NCI-H526 treated with DMSO at 0.1 percent for 48 hours (cell line): ENCODE measurements at places on chromosomes 6 and 20.

GRCh38 chr6:1689141-1689540 is 79.4 kb downstream of the FOXC1 start:
- no peak for DNase-seq

DNA sequence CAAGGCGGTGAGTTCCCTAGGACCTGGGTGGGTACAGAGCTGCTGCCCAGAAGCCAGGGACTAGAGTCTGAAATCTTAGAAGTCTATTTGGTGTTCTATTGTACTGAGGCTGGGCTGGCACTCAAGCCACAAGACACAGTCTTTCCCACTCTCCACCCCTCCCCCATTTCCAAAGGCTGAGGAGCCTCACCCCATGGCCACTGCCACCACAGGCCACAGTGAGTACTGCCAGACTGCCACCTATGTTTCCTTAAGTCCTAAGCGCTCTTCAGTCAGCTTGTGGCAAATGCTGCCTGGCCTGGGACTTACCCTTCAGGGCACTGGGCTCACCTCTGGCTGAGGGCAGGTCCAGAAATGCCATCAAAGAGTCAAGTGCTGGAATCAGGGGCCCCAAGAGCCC is 469.3 kb downstream of the HAO1 start:
- DNase-seq, result no peak

DNA sequence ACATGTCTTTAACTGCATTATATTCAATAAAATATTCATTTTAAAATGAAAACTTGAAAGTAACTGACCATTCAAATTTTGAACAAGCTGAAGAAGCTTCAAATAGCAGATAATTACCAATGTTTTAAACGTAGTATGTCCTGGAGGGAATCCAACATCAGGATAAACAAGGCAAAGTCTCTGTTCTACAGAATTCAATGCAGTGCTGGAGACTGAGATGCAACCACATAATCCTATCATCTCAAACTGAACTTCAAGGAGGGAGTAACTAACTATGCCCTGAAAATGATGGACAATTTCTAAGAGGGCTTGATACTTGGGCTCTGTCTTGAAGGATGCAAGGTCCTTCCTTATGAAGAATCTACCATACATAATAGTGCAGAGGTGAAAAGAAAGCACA is 100.7 kb downstream of the PRKN start:
- no peak for DNase-seq

GRCh38 chr20:51899674-51900073 is 97.4 kb upstream of the SALL4 start:
- no peak for DNase-seq

DNA sequence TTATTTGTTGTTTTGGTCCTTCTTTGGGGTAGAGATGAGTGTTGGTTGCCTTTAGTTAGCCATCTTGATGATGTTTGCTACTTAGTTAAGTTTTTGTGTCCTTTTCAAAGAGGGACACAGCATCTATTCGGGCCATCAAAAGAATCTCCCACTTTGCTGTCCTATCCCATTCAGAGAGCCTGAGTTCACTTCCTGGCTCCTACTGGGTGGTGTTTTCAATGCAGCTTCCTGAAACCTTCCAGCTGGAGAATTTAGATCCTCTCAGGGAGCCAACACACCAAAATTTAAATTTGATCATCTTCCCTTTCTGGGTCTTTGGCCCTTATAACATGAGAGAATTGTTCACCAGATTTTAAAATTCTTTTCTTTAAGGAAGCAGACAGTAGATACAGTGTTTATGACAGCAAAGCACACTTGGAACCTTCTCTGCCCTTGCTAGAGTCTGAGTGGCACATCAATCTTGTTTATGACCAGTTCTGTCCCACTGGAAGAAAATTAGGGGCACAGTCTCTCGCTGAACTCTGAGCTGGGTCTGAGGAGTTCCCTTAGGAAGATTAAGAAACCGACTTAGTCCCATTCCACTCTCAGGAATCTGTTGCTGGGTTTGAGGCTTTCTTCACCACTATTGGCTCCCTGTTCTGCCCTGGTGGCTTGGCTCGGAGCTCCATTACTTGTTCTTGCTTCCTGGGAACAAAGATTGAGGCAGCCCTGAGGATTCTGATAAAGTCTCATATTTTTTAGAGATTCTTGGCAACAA is 115.5 kb downstream of the CCDC170 start:
- DNase-seq, result no peak

DNA sequence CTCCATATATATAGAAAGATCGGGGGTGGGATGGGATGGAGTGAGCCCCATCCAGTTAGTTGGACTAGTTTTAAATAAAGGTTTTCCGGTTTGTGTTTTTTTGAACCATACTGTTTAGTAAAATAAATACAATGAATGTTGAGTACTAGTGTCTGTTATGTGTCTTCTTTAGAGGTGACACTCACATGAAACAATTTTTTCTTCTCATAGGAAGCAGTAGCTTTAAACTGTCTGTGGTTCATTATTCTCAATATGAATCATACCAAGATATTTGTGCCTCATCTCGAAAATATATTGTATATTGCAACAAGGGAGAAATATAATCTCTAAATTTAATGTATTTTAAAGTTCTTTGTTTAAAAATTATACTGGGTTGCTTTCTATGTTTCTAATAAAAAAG is 33.4 kb downstream of the HSF2 start:
- no peak for DNase-seq

DNA sequence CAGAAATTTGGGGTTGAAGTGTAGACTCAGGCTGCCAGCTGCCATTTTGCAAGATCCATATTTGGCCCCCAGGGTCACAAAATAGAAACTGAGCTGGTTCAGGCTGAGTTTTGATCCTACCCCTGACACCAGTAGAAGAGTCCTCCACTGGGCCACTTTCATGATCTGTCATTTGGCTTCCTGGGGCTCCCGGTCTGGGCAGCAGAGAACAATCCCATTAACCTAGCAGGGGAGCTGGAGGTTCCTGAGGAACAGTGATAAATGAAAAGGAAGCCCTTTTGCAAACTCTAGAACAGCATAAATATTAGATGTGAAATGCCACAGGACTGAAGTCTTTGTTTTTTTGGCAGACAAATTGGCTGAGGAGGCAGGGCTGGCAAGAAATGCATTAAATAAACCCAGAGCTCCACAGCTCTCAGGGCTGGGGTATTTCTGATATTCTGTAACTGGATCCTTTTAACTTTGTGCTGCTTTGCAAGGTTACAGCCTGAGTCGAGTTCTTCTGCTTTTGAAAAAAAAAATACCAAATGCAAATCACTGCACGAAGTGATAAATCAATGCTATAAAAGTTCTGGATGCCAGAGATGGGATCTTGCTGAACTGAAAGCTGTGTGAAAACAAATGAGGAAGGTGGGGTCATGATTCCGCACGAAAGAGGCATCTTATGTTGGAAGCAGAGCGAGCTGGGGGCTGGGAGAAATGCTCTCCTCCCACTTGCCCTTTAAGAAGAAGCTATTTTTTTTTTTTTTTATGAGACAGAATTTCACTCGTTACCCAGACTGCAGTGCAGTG is 64.4 kb downstream of the SULF2 start:
- no peak for DNase-seq

GRCh38 chr20:51354191-51354768 is 188.2 kb downstream of the NFATC2 start:
- no peak for DNase-seq

DNA sequence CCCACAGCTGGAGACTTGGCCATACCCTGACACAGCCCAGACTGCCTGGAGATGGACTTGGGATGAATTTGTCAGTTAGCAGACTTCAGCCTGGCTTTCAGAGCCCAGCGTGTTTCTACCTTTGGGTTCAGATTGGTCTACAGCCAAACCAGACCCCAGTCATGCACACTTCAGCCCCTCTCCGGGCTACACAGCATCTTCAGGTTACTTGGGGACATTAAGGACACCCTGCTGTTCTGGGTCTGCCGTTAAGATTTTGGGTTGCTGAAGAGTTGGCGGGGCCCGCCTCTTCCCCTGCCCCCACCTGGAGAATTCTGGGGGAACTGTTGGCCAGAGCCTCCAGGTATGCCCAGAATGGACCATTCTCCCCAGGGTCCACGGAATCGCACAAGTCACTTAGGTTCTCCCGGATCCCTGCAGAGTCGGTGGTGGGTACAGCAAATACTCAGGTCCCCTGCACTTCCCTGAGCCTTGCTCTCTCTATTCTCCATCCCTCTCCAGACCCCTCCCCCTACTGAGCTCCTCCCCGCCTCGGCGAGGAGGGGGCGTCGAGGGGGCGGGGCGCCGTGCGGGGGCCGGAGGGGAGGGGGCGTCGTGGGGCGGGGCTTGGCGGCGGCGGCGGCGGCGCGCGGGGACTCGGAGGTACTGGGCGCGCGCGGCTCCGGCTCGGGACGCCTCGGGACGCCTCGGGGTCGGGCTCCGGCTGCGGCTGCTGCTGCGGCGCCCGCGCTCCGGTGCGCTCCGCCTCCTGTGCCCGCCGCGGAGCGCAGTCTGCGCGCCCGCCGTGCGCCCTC is at the start of gene PTK7:
Gene PTK7 (plus strand): TSS at position 645 of the 794 bp plus-strand sequence. CDS start 175 bp downstream, outside the sequence.
- peak; percentile 75 for DNase-seq

DNA sequence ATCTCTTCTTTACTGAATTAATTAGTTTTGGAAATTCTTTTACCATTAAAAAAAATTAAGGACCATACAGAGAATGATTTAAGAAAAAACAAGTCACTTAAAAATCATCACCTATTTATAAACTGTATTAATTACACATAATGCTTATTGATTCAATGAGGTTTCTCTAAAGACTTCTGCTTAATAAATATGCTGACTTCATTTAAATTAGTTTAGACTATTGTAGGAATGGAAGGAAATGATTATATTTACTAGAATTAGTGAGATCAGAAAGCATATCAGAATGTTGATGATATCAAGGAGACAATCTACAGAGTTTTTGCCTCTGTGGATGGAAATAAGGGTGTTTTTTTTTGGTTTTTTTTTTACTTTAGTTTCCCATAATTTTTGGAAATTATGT is 34.6 kb upstream of the SMIM28 start:
- DNase-seq, result no peak

DNA sequence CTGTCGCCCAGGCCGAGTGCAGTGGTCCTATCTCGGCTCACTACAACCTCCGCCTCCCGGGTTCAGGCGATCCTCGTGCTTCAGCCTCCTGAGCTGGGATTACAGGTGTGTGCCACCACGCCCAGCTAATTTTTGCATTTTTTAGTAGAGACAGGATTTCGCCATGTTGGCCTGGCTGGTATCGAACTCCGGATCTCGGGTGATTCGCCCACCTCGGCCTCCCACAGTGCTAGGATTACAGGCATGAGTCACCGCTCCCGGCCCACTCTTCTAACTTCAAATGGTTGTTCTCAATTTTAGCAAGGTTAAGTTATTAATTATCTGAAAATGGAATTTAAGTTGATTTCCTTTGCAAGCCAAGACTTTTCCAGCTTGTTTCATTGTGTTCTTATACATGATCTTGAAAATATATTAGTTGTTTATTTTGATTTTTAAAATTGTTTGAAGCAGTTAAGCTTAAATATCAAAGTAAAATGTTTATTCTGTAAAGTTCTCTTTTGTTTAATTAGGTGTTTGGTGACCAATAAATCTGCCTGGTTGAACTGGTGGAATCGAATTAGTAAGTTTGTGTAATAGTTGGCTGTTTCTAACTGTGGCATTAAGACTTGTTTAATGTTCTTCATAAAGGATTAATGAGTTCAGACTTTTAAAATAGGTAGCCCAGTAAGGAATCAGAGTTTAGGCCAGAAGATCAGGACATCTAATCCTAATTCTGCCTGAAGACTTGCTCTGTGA is 2.3 kb downstream of the PM20D2 start:
- DNase-seq, result no peak

GRCh38 chr6:24743265-24743943 is 24.4 kb upstream of the C6orf62 start:
- no peak for DNase-seq

- no peak for DNase-seq
These were observed 51.1 kb downstream of the GTF2H5 start for GRCh38 chr6:158219228-158219627.

DNA sequence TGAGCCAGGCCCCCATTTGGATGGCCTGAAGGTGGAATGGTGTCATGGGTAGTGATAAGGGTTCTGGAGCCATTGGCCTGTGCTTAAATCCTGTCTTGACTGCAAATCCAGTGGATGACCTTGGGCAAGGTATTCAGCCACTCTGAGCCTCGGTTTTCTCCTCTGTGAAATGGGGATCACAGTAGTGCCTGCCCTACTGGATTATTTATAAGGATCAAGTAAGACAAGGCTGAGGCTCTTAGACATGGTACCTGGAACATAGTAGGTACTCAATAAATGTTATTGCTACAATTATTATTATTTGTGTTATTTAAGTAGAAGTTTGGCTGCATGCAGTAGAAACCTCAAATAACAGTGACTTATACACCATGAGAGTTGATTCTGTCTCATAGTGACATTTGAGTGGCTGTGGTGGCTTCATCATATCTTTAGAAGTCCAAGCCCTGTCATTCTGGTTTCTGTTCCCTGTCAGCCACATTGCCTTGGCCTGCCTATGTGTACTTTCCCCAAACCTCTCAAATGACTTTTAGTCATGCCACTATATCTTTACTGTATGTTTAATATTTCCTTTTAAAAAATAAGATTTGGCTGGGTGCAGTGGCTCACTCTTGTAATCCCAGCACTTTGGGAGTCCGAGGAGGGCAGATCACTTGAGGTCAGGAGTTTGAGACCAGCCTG is 37.6 kb upstream of the CHMP4B start:
- DNase-seq, result no peak
